HCT116 (cell line): ENCODE measurements at places on chromosomes 5 and 9.

DNA sequence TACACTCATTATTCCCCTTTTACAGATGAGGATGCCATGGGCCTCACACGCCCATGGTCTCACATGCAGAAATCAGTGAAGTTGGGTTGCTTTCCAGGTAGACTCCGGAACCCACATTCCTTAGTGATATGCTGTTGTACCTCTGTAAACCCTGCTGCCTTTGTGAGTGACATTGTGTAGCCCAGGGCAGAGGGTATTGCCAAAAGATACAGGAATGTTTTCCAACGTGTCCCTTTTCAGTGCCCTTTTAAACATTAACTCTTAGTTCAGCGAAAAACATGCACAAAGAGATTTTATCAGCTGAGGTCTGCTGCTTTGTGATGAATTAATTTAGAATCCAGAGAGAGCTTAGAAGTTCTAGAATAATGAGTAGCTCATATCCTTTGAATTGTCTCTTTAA lies 38.3 kb upstream of the TRMT10B start:
- no peak for DNase-seq

DNA sequence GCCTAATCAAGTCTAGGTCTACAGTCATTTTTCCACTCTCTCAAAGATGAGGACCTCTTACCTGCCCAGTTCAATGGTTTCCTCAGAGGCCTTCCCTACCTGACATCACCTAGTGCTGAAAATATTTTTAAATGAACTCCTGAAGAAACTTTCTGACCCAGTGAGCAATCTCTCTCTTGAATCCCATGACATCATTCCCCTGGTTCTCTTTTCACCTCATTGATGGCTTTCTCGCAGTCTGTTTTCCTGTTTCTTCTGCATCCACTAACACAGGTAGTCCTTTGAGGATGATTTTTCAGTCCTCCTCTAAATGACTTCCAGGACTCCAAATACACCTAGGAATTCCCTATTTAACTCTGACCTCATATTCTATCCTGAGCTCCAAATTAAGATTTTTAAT lies 40.3 kb downstream of the SCAI start:
- DNase-seq = no peak

GRCh38 chr5:54671681-54672080 lies 154.1 kb downstream of the SNX18 start:
- DNase-seq = no peak

- DNase-seq = no peak
Measured at GRCh38 chr5:18465833-18466681, 831.8 kb downstream of the TAF11L14 start.

DNA sequence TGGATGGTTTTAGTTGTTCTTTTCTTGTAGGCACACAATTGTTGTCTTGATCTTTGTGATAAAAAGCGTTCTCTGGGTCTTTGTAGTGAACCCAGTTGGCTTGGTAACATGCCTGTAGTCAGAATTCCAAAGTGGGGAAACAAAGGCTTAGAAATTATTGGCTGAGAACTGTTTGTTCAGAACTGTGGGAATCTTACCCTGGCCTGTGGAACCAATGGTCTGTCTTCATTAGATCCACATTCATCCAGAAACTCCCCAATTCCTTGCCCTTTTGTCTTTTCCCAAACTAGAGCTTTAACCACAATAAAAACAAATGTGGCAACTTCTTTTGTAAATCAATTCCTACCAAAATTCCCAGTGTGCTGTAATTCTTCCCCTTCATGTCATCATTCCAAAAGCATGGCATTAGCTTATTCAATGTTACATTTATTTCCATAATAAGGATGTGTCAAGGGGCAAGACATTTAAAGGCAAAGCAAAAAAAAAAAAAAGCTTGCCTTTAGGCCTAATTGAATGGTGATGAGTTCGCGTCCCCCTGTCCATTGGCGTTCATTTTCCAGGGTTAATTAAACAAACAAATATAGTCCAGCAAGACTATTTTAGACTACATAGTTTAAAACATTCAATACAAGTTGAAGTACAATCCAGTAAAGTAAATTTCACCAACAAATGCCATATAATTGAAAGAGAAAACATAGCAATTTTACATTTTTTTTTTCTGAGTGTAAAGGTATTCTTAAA lies 249.8 kb upstream of the ZNF608 start:
- no peak for DNase-seq

GRCh38 chr5:157670662-157671591 lies at the start of gene C5orf52:
Gene C5orf52, plus strand, starts transcription at chr5:157671533. Its CDS starts 82 bp downstream, at chr5:157671615.
- DNase-seq = no peak

DNA sequence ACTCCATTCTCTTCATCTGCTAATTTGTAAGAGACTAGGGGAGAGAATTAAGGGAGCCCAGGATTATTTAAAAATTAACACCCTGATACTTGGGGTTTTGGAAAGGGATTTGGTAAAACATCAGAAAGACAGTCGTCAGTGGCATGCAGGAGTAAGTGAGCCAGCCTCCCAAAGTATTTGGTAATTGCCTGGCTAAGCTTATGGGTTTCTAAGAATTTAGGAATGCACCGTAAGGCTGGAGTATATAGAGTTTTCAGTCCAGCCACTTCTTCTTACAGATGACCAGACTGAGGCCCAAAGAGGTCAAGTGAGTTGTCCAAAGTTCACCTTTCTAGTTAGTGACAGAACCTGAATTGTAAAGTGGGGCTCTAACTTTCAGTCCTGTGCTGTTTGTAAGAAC lies 25.8 kb upstream of the NFIB start:
- DNase-seq = no peak

- no peak for DNase-seq
Measured at GRCh38 chr5:19605846-19606407, 382.1 kb downstream of the CDH18 start.

DNA sequence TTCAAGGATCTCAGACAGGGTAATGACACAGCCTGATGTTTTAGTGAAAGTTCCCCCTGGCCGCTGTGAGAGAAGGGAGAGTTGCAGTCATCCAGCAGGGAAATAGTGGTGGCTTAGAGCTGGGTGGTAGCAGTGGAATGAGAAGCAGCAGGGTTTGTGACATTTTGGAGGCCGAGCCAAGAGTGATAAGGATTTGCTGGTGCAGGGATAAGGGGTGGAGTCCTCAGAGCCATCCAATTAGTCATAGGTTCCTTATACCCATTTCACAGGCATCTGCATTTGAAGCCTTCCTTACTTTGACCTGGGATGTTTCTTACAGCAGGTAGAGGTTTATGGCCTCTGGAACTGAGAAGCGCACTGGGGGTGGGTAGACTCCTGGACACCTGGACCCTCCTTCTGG lies 12.8 kb downstream of the JADE2 start:
- DNase-seq = no peak

GRCh38 chr9:99828417-99829176 lies 6.9 kb downstream of the NR4A3 start:
- no peak for DNase-seq

DNA sequence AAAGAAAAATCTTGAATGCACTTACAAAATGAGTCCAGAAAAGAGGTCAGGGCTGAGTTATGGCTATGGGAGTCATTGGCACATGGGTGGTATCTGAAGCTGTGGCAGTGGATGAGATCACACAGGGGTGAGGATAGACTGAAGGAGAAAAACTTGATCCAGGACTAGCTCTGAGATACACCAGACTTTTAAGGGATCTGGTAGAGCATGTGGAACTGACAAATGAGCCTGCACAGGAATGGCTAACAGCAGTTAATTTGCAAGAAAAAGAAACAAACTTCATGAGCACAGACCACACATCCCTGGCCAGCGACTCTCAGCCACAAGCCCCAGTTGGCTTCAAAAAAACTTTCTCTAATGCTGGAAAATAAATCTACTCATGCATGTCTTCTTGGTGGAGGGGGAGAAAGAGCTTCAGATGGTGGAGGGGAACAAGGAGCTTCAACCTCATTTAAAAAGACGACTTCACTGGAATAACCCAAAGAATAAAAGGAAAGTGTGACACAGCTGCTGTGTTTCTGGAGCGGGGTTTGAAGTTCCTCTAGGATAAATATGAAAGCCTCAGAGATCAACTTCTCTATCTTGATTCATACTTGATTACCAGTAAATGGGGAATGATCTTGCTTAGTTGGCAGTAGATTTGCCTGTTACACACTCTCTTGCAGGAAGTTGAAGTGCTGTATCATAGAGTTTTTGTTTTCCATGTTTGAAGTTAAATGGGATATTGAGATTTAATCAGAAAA lies 33.6 kb downstream of the TNFAIP8 start:
- no peak for DNase-seq

DNA sequence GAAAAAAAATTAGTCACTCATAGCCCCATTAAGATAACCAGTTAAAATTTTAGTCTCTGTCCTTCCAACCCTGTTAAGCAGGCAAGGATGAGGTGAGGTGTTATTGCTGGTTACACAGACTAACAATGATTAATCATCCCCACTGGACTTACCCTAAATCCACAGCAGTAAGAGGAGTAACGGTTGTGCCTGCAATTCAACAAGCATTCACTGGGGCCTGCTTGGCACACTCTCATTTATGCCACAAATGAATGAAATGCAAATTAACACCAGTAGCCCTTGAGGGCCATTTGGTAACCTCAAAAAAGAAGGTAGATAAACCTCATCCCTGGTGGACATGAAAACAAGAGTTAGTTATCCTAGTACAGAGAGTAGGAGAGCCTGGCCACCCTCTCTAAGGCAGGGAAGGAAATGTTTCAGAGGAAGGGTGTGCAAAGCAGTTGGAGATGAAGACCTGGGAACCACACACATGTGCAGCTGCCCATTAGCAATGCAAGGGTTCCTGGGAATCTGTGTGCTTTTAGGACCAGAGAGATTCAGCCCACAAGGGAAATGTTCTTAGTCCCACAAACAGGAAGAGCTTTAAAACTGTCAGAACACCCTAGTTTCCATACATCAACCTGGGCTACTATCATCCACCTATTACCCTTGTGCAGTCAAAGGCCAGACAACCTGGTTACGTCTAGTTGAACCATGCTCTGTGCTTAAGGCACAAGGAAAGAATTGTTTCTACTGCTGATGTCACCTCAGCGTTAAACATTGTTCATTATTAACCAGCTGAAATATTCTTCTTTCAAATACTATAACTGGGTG lies 7.7 kb downstream of the LHFPL2 start:
- no peak for DNase-seq

- no peak for DNase-seq
Measured at GRCh38 chr5:133072021-133072420, 20.2 kb downstream of the HSPA4 start.

DNA sequence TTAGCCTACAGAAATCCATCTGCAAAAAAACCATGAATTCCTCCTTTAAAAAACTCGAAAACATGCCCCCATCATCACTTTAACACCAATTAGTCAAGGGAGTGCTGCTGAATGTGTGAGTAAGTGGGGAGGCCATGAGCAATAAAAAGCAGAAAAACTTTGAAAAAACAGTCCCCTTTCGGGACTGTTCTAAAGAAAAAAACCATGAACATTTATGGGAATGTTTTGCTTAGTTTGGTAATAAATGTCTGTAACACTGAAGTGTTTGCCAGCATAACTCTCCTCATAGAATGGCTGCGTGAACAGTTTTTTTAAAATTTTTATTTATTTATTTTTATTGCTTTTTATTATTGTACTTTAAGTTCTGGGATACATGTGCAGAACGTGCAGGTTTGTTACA lies 99.4 kb upstream of the TARS1 start:
- no peak for DNase-seq

- DNase-seq = no peak
Measured at GRCh38 chr5:163913548-163913947, 408.1 kb downstream of the MAT2B start.
